ENCODE measurements at places on chromosomes 7 and 10. TPM values are rescaled to one million over a fixed set of nuclear protein-coding genes. Genes with fewer than 3 reads are reported as not detected.

CCDC172 gene
- not detected for polyA plus RNA-seq

MACROH2A2 gene
- 1.8 TPM for polyA plus RNA-seq

SEMA4G gene
- 76.9 TPM for polyA plus RNA-seq

CD36 gene
- polyA plus RNA-seq = 0.32 TPM

EGR2 gene
- not detected for polyA plus RNA-seq

GHRHR gene
- polyA plus RNA-seq = not detected

CPA1 gene
- not detected for polyA plus RNA-seq

TMEM178B gene
- polyA plus RNA-seq = 7.2 TPM

NACAD gene
- 4.8 TPM for polyA plus RNA-seq
